Activated naive CD8-positive, alpha-beta T cell treated with anti-CD3 and anti-CD28 coated beads, Interleukin-2, amount 10 ng/mL, durations not matched to agents 7 days and 5 days (primary cell): ENCODE measurements at places on chromosomes 1 and 21.

GRCh38 chr1:175742790-175743459 lies 470 bp downstream of the TNR start:
- DNase-seq = no peak

GRCh38 chr1:202968895-202969295 lies 1.8 kb upstream of the CYB5R1 start:
- no peak for DNase-seq

DNA sequence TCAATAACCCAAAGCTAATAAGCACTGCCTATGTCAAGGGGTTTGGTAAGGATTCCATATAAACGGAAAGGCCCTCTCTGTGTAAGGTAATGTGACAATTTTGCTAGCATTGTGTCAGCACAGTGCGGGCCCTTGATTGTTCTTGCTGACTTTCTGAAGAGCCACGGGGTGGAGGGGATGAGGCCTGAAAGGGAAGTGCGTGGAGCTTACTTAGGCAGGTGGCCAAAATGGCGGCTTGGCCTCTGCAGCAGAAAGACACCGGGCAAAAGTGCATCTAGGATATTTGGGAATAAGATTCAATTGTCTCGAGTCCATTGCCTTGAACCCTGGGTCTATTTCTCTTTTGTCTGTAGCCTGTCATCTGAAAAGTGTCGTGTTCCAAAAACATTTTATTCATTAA lies 114.3 kb downstream of the TGFB2 start:
- no peak for DNase-seq

DNA sequence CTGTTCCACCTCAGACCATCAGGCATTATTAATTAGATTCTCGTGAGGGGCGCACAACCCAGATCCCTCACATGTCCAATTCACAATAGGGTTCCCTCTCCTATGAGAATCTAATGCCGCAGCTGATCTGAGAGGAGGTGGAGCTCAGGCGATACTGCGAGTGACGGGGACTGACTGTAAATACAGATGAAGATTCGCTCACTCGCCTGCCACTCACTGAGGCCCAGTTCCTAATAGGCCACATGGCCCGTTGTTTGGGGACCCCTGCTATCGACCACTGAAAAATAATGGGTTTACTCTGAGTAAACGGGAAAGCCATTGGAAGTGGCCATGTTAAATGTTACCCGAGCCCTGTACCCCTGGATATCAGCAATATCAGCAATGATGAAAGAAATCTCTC lies 65.9 kb downstream of the GRIK1 start:
- no peak for DNase-seq

GRCh38 chr1:56339093-56339492 lies 240.3 kb downstream of the PLPP3 start:
- no peak for DNase-seq

DNA sequence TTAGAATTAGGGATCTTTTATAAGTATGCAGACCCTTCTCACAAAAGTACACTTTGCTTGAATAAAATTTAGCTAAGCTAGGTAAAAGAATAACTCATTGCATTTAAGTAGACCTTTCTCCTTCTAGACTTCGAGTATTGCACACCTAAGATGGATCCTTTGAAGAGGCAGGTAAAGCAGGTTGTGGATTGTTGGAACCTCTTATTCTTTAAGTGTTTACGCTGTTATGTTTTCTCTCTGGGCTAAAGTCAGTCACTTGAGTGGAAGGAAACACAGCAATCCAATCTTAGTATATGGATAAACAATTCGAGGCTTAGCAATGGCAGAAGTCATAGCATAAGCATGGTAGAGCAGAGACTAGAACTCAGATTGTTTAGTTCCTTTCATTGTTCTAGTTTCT lies 11.4 kb downstream of the MAGI3 start:
- DNase-seq = no peak
